CD4-positive, CD25-positive, alpha-beta regulatory T cell (primary cell): ENCODE measurements at places on chromosomes 2 and 18.
A peak's percentile ranks its signal among the peaks of the same experiment; 100 is the strongest.

- no peak for DNase-seq
Observed at GRCh38 chr2:17540093-17540812, at the start of gene VSNL1. TSS of gene VSNL1 (plus strand) at chr2:17540696. CDS start at chr2:17592075, 51,379 bp downstream.

GRCh38 chr2:48319863-48320262 lies 210.1 kb upstream of the STON1 start:
- DNase-seq: no peak

GRCh38 chr2:61434314-61434713 lies 36.6 kb downstream of the USP34 start:
- DNase-seq: no peak

DNA sequence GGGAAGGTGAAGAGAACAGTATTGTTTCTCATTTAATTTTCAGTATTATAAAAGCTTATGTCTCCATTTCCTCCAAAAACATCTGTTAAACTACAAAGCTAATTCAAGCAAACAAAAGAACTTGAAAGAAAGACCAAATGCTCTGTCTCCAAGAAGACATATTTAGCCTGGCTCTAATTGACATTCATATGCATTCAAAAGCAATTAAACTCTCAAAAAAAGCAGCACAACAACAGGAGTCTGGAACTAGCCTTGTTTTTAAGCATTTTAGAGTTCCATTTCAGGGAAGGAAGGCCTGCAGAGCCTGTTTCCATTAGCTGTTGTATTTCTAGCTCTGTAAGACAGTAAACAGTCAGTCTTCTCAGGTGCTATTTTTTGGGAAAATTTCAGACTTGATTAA lies 447.9 kb downstream of the TDRD15 start:
- DNase-seq: no peak

DNA sequence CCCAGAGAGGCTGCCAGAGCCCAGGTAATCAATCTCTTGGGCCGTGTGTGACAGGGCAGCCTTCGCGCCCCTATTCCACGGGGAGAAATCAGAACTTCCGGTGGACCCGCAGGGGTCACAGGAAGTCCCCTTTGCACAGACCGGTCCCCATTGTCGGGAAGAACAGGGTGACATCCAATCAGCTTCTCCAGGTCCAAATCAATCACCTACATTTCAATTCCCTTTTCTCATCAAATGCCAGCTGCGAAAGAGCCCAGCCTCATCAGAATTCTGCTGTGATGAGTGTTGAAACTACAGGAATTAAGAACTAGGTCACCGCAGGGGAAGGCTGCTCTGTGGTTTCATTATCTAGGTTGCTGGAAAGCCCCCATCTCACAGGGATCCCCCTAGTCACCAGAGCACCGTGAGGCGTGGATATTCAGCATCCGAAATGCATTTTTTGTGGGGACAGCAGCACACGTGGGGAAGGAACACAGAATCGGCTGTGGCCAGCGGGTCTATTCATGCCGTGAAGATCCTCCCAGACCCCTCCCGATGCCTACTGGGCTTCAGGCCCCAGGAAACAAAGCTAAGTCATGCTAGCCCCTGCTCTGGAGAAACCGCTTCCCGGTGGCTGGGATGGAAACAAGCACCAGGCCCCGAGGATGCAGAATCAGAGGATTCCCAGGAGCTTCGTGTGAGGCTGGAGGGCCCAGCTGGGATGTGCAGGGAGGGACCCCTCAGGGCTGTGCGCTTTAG lies 193.7 kb upstream of the ID2 start:
- DNase-seq: peak; percentile 59

DNA sequence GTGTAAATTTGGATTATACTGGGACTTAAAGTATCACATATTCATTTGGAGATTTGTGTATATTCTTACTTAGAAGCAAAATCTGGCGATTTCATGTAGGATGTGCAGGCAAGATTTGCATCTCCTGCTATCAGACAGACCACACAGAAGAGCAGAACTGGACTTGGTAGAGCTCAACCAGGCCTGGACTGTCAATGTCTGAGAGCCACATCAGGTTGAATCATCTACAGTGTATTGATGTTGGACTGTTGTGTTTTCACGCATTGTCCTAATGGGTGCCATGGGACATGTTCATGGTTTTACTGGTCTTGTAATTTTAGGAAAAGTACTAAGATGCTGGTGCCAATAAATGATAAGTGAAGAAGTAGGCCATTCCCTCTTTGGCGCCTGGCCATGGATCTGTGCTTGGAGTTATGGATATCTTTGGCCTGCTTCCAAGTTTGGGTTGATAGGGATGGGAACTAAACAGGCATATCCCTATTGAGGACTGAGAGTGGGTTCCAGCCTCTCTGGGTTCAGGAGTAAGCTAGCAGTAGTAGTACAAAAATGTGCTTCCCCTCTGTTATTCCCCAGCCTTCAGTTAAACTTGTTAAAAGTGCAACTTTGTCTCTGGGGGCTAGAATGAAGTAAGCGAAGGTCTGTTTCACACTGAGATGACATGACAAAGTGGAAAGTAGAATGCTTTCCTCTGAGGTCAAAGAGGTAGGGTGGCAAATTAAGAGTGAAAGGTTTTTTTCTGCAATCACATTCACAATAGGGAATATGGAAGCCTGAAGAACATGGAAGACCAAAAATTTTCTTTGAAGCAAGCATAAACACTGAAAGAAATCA lies 49.2 kb upstream of the NEMP2 start:
- DNase-seq: no peak

DNA sequence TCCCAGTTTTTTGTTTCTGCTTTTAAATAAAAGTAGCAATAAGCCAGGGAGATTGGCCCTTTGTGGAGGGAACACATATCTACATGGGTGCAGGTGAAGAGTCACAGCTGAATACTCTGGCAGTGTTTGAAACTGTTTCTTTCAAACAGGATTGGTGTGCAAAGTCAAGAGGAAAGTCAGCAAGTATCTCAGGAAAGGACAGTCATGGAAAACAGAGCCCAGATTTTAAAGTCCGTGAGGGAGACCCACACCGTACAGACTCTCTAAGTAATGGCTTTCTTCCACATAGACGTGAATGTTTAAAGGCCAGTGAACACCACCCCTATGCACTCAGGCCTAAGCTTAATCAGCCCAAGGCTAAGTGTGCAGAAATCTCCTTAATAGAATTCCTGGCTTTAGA lies 95.3 kb downstream of the GFPT1 start:
- DNase-seq: no peak

- DNase-seq: no peak
Observed at GRCh38 chr18:9825571-9826073, 60.2 kb upstream of the TXNDC2 start.

GRCh38 chr2:21694079-21694878 lies 570.5 kb downstream of the TDRD15 start:
- no peak for DNase-seq

GRCh38 chr2:52264488-52264887 lies 1232.6 kb upstream of the NRXN1 start:
- DNase-seq: no peak

GRCh38 chr2:150133623-150134022 lies 353.8 kb downstream of the RND3 start:
- DNase-seq: no peak

DNA sequence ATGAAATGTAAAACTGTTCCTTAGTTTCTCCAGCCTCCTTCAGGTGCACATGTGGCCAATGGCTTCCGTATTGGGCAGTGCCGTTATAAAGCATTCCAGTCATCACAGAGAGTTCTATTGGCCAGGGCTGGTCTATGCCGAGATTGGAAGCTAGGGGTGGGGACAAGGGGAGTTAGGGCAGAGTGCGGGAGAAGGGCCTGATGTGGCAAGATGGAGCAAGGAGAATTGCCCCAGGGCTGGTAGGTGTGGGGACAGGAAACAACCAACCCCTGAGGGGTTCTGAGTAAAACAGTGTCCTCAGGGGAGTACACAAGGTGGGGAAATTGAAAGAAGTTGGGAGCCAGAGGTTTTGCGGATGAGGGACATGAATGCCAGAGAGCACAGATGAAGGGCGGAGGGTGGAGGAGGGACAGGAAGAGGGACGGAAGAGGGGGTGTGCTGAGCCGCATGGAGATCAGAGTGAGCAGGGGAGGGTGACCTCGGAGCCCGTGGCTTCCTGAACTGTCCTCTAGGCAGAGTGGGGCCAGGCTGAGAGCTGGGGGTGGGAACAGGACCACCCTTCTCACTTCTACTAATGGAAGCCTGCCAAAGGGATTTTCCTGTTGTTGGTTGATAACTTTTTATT lies 9.1 kb upstream of the ATP6V1C2 start:
- no peak for DNase-seq

- no peak for DNase-seq
Observed at GRCh38 chr18:58455314-58456188, 173.3 kb downstream of the ALPK2 start.

DNA sequence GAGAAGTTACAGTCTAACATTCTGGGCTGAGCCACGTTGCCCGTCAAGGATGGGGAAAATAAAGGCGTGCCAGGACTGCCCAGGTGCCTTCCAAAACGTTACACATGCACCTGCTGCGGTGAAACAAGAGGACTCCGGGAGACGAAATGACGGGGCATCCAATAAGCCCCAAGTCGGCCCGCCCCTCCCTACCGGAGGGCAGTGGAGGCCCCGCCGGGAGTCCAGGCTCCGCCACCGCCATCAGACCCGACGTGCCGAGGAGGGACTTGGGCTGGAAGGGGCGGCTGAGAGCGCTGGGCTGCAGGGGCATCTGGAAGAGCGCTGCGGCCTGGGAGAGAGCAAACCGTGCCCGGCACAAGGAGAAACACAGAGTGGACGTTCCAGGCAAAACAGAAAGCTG lies 112.5 kb upstream of the GPC1 start:
- DNase-seq: no peak

DNA sequence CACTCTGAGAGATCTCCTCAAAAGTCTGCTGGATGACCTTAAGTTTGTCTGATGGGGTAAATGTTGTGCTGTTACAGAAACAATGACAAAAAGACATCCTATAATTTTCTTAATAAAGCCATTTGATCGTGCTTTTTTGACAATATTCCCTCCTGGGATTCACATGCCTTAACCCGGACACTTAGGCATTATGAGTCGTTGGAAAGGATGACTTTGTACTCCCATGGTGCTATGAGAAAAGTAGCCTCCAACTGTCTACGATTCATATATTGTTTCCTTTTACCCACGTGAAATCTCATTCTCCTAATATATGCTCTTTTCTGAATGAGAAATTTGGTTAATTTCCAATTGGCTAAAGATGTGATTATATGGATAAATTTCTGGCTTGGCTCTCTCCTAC lies 6.1 kb upstream of the MPP4 start:
- DNase-seq: no peak

DNA sequence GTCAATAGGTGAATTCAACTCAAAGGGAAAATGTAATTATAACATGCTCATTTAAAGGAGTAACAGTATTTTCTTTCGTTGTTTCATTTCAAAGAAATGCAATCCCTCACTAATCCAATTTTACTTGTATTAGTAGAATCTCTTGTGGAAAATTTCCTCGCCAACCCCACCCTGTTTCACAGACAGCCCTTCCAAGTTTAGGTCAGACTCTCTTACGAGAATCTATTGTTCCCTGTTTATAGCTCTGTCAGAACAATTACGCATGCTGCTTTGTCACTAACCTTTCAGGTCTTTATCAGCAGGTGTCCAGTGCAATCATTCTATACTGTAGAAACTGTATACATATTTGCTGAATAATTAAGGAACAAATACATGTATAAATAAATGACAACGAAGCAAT lies 657.8 kb upstream of the LINC00305 start:
- no peak for DNase-seq

DNA sequence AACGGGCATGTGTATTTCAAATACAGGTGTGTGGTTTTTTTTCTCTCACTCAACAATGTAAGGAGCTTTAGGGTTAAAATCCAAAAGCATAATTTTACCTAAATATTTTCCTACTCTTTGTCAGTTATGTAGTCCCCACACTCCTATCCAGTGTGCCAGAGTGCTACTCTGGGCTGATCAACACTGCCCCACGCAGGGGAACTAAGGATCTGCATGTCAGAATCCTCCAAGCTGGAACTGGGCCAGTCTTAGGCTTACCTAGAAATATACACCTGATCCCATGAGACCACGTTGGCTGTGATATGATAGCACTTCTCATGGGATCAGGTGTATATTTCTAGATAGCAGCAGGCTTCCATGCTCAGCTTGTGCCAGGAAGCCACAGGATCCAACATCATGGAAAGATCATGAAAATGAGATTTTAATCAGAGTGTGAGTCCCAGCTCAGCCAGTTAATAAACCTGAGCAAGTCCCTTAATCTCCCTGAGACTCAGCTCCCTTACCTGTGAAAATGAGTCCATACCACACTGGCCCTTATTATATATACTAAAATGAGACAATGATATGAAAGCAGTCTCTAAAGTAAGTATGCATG lies 29.7 kb downstream of the CCDC141 start:
- DNase-seq: peak; percentile 54

GRCh38 chr2:15325296-15325695 lies 235.8 kb downstream of the NBAS start:
- no peak for DNase-seq

GRCh38 chr2:222064286-222064685 lies 234.5 kb downstream of the PAX3 start:
- no peak for DNase-seq

DNA sequence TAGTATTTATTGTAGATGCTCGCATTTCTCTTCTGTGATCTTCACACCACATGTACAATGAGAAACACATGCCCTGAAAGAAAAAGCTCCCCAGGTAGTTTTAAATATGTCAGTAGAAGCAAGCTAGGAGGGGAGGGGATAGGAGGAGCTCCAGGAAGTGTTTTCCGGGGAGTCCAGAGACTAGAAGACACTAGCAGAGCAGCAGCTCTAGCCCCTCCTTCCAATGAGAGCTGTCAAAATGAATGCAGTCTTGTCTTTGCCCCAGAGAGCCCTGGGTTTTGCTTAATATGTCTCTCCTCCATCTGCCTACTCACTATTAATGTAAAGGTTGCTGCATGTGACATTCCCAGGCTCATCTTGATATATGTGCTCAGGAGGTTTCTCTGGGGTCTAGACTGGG lies 462.6 kb upstream of the SOX11 start:
- DNase-seq: no peak

DNA sequence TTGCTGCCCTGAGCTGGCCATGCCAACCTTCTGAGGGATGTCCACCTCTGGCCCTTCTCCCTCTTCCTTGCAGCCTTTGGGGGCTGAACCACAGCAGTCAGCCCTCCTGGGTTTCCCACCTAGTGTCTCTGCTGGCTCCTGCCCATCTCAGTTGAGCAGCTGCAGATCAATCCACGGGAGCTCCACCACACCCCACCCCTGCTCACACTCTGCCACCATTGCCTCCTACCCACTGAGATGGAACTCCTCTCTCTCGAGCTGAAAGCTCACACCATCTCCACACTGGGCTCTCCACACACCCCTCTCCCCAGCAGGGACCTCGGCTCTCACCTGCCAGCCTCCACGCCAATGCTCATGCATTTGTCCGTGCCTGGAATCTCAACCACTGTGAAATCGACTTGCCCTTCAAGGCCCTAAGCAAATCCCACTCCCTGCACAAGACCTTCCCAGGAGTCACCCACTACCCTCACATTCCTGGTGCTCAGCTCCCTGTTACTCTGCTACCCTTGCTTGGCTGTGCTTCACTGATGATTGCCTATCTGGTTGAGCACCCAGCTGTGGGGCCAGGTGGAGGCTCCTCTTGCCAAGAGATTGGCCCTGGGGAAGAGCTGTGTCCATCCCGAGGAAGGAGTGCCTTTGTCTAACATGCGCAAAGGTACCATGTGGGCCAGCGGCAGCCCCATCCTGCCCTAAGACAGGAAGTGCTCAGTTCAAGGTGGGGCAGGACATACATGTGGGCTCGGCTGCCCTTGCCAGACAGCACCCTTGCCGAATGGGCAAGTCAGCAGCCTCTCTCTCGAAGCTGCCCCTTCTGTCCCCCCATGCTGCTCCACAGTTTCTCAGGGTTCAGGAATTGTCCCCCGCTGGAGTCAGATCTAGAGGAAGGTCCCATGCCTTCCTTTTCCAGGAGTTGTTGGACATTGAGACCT lies 208.7 kb downstream of the CYP26B1 start:
- DNase-seq: no peak
